ENCODE measurements at places on chromosomes 11 and 22. TPM values are rescaled to one million over a fixed set of nuclear protein-coding genes. Genes with fewer than 3 reads are reported as not detected.

Gene GRIK4
- 0.40 TPM for total RNA-seq

Gene FGF4
- not detected for total RNA-seq

Gene KRTAP5-8
- not detected for total RNA-seq

Gene OMP
- not detected for total RNA-seq

Gene CLCF1
- 4.0 TPM for total RNA-seq

Gene MUC6
- not detected for total RNA-seq

Gene UPK3A
- 0.40 TPM for total RNA-seq

Gene SCGB1D1
- total RNA-seq = not detected

Gene CSNK2A3
- 1.6 TPM for total RNA-seq

GRCh38 chr11:74141241-74141695, 29.5 kb downstream of the C2CD3 start:
- DNase-seq = no peak

- DNase-seq = no peak
Measured at GRCh38 chr11:77183431-77183984, 55.5 kb downstream of the MYO7A start.

DNA sequence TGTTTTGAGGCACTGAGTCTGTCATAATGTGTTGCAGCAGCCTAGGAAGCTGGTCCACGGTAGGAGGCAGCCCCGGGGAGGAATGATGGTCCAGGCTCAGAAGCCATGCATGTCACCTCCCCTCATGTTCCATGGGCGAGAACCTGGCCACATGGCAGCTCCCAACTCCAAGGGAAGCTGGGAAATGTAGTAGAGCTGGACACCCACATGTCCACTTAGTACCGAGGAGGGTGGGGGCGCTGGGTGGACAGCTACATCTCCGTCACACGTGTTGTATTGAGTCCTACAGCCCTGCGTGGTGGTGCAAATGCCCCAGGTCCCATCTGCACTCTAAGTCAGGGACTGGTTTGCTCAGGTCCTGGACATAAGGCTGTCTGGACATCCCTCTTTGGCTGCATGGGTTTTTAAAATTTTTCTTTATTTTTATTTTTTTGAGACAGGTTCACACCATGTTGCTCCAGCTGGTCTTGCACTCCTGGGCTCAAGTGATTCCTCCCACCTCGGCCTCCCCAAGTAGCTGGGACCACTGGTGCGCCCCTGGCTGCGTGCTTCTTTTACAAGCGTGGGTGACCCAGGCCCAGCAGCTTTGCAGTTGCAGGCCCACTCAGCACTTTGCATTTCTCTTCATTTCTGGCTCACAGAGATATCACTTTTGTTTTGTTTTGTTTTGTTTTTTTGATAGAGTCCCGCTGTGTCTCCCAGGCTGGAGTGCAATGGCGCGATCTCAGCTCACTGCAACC, 3.9 kb upstream of the CTTN start:
- no peak for DNase-seq

- no peak for DNase-seq
Measured at GRCh38 chr11:8168485-8169257, at the start of gene RIC3. Gene RIC3 (minus strand): TSS chr11:8169025. CDS start chr11:8168989, 36 bp downstream.

DNA sequence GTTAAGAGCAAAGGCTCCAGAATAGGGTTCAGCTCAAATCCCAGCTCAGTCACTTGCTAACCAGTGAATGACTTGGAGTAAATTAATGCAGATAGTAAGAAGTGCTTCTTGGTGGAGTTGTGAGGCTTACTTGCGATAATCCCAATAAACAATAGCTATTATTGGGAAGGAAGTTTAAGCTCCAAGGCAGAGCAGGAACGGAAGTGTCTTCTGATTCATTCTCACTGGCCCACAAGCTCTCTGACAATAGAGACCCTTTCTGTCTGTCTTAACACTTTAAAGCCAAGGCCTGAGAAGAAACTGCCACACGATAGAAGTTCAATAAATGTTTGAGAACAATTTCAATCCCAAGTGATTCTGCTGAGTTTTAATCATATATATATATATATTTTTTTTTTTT, 155.4 kb downstream of the DBX1 start:
- no peak for DNase-seq

DNA sequence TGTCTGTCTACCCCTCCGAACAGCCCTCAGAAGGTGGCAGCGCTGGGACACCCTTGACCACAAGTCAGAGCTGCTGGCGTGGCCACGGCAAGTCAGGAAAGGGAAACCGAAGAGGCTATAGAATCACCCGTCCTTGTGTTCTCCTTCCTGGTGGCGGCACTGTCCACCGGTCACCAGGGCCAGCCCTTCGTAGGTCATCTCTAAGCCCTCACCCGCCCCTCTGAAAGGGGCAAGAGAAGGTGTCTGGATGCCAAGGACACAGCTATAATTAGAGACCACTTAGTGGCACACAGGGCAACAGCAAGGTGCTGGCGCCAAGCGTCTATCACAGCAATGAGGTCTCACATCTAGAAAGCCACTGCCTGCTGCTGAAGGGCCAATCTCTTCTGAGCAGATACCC, 320.9 kb downstream of the SHANK2 start:
- no peak for DNase-seq

- peak; percentile 82 for DNase-seq
Measured at GRCh38 chr22:29343313-29343805, 27.9 kb upstream of the RASL10A start.

DNA sequence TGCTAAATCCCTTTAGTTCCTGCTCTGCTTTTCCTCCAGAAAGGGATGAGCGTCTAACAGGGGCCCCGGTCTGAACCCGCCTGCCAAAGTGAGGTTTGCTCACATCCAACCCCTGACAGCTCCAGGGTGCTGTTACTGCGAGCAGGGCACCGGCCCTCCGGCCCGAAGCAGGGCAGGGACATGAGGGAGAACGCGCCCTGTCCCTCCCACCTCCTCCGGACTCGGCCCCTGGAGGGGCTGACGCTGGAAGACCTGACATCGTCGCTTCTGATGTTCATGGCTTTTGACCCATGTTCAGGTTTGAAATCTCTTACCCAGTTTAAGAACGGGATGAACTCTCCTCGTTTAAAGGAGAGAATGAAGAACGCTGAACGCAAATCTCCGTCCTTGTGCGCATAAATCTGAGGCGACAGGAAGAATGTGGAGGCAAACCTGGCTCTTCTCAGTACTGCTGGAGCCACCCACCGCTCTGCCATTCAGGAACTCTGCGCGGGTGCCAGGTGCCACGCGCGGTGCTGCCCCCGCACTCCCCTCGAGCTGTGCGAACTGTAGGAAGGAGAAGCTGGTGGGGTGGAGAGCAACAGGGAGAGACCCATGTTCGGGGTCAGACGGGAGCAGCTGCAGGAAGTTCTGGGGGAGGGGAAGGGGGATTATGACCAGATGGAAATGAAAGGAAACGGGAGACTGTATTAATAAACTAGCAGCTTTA, 826 bp upstream of the EEF1G start:
- DNase-seq = no peak

GRCh38 chr11:114079511-114080065, 20.1 kb downstream of the ZBTB16 start:
- peak; percentile 75 for DNase-seq

DNA sequence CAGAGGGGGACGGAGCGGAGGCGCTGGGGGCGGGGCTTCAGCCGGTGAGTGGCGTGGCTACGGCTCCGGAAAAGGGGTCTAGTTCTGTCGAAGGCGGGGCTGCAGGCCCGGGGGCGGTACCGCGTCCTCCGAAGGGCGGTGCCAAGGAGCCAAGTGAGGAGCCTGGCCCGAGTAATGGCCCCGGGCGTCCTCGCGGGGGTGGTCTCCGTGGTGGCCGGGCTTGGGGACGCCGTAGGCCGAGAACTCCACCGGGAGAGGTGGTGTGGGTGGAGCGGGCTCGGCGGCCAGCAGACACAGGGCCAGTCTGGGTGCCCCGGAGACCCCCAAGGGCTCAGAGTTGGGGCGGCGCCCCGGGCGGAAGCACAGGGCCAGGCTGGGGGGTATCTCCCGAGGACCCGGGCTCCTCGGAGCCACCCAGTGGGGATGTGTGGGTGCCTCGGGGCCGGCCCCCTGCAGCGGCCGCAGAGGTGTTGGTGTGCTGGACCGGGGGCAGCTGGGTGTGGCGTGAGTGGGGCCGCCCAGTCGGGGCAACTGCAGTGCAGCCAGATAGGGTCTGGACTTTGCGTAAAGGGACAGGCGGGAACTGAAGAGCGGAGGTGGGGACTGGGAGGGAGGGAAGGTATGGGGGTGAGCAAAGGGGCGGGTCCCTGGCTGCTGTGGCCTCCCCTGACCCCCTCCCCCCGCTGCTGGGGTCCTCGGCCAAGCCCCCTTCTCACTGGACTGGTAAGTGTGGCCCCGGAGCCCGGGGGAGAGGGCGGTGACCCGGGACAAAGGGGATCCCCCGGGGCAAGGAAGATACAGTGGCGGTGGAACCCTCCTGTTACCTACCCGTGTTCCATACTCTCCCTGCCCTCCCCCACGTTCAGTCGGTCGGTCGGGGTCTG, 838 bp downstream of the FKBP2 start:
- DNase-seq = peak; percentile 100

GRCh38 chr11:71391796-71392195, 56.4 kb downstream of the DHCR7 start:
- DNase-seq = no peak

DNA sequence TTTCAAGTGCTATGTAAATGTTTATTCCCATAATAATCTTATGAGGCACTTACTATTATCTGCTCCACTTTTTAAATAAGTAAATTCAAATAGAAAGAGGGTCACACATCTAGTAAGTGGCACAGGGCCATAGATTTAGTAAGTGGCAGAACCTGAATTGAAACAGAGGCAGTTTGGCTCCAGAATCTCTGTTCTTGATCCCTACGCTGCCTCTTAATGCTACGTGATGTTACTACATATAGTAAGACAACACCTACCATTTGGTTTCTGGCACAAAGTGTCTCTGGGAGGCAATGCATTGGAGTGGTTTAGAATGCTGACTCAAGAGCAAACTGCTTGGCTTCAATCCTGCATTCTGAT, 1018.3 kb downstream of the DLG2 start:
- DNase-seq = no peak

DNA sequence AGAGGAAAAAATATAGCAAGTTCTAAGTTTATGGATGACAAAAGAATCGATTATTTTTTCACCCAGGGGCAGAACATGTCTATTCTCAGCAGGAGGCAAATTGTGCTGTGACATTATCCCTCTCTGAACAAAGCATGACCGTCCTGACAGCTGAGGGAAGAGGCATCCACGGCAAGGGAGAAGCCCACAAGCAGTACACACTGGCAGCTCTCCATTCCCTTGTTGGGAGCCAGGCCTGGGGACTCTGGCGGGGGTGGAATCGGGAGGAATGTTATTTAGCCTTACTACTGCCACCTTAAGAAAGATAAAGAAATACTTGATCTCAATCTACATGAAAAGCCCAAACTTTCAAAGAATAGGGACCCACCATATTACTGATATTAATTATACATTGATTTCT, 3.4 kb downstream of the KIRREL3 start:
- DNase-seq = no peak

DNA sequence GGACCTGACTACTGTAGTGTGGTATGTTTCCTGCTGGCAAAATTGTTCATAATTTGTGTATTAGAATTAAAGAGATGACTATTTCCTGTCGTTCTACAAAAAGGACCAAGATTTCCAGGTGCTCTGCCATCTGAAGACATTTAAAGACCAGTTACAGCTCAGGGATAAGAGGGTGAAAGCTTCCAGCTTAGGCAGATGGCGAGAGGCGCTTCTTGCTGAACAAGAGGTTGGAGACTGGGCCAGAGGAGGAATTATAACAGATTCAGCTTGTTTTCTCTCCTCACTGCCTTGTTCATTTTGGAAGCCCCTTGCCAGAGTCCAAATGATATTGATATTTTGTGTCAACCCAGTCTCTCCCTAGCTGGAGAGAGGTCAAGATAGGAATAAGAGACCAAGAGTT, 23.1 kb upstream of the NNMT start:
- no peak for DNase-seq

- peak; percentile 88 for DNase-seq
Measured at GRCh38 chr22:39236321-39237317, 8.2 kb downstream of the PDGFB start.

DNA sequence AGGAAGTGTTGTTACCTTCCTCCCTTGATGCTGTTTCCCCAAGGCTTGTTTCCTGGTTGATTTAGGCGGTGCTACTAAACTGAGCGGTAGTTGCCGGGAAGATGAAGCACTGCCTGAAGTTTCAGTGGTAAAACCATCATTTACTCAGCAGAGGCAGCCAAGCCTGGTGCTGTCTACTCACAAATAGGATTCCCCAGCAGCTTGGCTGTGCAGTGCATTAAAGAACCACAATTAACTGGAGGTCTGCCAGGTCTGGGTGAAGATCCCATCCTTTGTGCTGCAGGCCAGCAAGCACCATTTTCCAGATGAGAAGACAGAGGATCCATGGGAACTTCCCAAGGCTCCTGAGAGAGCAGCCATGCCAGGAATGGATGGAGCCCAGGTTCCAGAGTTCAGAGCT, 231.9 kb upstream of the E2F8 start:
- no peak for DNase-seq

DNA sequence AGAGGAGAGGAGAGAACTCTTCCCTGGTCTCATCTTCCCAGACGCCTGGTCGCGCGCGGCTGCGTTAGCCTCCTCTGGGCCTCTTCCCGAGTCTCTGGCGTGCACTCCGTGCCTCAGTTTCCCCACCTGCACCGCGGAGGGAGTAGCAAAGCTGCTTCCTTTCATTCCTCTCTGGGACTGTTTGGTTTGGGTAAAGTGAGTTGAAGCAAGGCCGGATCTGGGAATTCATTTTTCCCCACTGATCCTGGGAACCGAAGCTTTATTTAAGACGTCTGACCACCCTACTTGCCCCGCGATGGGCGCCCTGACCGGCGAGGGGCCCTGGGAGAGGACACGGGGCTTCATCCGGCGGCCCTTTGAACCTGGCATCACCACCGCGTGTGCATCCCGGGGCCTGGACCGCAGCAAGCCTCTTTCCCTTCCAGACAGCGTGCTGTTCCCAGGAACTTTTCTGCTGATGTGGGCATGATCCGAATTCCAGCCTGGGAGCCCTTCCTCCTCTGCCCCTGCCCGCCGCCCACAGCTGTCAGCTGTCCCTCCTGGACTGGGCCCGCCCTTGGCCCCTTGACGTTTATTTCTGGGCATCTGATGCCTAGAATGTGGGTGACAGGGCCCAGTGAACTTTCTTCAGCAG, 758 bp downstream of the LDLRAD3 start:
- no peak for DNase-seq

GRCh38 chr11:61011229-61011870, 39.9 kb downstream of the CD6 start:
- no peak for DNase-seq

DNA sequence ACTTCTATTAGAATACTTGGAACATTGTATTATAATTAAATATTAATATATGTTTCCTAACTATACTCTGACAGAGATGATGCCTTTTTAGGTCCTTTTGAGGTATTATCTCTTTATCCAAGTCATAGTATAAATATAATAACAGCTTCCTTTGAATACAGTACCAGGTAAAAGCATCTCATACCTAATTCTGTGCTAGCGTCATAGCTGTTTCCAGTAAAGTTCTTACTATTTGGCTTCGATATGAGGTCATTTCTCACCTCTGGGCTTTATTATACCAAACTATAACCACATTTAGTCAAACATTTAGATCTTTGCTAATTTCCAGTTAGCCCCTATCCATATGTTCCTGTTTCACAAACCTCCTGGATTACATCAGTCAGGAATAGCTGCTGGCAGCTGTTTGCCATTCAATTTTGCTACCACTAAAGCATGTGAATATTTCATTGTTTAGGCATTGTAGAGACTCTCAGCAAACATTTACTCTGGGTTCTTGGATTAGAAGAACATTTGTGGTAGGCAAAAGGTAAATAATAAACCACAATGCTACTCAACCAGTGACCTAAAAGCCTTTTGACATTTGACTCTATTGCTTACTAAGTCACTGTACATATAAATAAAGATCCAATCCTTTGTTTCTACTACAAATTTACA, 255.1 kb downstream of the TTC28 start:
- no peak for DNase-seq

- no peak for DNase-seq
Measured at GRCh38 chr11:130190371-130190881, 30.8 kb downstream of the ST14 start.
